ENCODE measurements at places on chromosomes 5 and 9. TPM values are rescaled to one million over a fixed set of nuclear protein-coding genes. Genes with fewer than 3 reads are reported as not detected.

- DNase-seq: no peak
These were observed 53.0 kb upstream of the SMARCA2 start for GRCh38 chr9:1962122-1962521.

DNA sequence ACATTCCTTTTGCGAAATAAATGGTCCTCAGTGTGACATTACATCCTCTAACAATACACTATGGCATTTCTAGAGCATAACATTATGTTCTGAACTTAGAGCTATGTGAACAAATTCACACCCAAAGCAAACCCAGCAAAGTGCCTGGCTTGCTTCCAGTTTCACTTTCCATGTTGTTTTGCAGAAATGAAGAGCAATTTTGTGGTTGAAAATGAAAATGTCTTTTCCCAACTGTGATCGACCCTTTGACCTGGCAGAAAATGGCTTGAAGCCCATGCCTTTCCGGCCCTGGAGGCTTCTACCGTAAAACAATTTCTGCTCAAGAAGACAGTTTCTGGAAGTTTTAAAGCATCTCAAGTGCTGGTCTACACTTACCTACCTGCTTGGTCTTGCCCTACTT lies 344.7 kb upstream of the RGMB start:
- DNase-seq: no peak

DNA sequence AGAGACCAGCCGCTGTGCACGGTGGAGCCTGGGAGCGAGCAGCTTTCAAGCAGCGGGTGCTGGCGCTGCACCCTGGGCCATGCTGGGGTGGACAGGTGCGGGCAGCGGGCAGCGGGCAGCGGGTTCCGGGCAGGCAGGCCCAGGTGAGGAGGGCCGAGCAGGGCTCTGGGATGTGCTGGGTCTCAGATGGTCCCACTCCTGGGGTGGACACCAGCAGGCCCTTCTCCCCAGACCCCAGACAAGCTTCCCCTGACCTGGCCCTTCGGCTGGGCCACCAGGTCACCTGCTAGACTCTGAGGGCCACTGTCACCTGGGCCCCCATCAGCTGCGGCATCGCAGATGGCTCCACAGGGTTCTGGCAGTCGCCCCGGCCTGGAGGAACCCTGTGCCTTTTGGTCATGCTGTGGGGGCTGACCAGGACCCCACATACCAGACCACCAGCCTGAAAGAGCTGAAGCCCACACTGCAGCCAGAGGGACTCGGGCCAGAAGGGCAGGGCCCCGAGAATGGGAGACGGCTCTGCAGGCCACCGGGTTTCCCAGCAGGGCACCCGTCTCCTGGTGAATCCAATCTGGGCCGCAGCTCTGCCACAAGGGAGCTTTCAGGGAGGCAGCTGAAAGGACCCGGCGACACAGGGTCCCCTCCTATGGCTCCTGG lies 2.0 kb downstream of the SLC6A19 start:
- DNase-seq: no peak

GRCh38 chr5:172946146-172946545 lies 13.1 kb upstream of the RPL26L1 start:
- no peak for DNase-seq

DNA sequence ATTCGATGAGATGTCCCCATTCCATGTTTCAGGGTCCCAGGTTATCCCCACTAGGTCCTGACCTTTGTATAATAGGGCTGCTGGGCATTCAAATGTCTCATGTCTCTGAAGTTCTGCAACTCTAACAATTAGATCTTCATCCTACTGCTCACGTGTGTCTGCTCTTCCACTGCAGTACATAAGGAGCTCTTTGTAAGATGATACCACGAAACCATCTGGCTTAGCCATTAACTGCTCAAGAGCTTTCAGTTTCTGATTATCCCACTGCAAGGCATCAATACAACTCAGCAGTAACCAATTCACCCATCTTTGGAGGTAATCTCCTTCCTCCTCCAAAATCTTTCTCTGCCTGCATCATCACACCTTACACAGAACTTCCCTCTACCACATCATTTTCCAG lies 49.9 kb upstream of the PPP2CA start:
- DNase-seq: no peak

GRCh38 chr5:17185773-17186172 lies 31.7 kb upstream of the BASP1 start:
- DNase-seq: peak; percentile 84

GRCh38 chr5:133290669-133291240 lies 238.9 kb downstream of the HSPA4 start:
- DNase-seq: no peak

GRCh38 chr5:93585041-93585766 lies 2.2 kb downstream of the NR2F1 start:
- no peak for DNase-seq

DNA sequence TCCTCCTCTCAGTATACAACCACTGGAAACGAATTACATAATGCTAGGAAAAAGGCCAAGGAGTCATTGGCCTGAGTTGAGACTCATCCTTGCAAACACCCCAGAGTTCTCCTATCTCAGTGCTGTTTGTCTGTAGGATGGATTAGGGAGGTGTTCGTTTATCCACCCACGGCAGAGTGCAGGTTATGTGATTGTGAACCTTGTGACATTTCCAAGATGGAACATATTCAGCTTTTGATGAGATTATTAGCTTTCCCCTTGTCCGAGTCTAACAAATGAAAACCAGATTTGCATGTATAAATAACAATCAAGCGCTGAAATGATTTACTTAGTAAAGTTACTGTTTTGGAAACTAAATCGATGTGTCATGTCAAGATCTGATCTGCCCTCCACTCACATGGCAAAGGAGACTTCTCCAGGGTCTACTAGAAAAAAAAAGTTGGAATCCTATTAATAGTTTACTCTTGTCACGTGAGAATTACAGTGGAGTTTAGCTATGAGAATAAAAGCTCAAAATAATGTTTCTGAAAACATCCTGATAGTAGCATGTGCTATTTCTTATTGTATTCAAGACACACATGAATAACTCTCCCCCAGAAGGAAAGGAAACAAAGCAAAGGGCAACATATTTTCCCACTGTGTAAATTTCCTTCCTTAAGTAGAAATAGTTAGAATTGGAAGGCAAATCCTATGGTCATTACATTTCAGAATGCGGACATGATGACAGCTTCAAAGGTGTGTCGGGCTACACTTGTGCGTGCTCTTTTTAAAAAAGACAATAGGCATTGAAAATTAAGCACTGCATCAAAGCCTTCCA lies 600.4 kb downstream of the EBF1 start:
- DNase-seq: no peak

DNA sequence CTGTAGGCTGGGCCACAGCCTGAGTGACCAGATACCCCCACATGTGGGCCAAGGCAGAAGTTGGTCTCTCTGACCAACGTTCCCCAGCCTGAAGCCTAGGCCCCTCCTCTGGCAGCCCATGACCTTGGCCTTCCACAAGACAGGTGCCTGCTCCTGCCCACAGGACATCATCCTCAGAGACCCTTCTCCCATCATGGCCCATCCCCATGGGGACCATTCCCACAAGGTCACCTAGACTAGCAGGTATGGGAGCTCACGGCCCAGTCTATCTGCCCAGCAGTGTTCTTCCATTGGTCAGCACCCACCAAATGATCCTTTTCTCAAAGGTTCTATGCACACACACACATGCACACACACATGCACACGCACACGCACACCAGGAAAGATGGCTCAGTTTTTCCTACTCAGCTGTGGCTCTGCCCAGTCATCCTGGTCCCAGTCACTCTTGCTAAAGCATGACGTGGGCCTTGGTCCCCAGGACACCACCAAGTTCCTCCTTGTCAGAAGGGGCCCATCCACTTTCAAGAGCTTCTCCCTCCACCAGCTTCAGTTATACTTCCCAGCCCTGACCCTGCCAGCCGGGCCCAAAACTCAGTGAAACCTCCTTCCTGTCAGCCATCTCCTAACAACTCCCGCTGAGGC lies 65.4 kb downstream of the PAX5 start:
- no peak for DNase-seq

DNA sequence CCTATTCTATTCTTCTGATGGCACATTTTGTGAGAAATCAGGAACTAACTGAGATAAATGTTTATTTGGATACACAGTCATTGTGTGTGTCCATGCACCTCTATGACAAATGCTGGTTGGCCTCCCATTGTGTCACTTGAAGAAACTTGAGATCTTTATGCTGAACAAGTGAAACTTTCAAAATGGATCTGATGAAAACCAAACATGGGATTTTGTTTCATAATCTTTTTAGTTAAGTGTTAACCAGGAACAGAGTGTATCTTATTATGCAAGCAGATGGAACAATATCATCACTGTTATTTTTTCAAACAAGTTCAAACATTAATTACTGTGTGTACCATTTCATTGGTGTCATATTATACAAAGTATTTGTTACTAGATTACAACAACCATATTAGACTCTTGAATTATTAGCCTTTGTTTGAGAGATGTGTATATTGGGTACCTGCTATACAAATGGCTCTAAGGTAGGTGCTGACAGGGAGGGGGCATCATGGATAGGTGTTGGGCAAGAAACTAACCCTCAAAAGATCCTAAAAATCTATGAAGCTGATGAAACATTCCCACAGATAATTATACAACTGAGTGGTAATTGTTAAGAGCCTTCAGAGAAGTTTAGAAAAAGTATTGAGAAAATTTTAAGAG lies 159.8 kb downstream of the PALM2AKAP2 start:
- no peak for DNase-seq

DNA sequence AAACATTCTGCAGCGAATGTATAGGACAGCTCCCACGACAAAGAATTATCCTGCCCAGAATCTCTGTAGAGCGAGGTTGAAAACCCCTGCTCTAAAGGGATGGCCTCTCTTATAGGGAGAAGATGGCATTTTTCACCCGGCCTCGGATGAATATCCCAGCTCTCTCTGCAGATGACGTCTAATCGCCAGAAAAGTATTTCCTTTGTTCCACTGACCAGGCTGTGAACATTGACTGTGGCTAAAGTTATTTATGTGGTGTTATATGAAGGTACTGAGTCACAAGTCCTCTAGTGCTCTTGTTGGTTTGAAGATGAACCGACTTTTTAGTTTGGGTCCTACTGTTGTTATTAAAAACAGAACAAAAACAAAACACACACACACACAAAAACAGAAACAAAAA lies 17.4 kb upstream of the RARS1 start:
- peak; percentile 52 for DNase-seq

- no peak for DNase-seq
These were observed 272.8 kb downstream of the FBXL17 start for GRCh38 chr5:108109059-108109458.

GRCh38 chr5:21644032-21644431 lies 1209.1 kb downstream of the CDH12 start:
- no peak for DNase-seq

DNA sequence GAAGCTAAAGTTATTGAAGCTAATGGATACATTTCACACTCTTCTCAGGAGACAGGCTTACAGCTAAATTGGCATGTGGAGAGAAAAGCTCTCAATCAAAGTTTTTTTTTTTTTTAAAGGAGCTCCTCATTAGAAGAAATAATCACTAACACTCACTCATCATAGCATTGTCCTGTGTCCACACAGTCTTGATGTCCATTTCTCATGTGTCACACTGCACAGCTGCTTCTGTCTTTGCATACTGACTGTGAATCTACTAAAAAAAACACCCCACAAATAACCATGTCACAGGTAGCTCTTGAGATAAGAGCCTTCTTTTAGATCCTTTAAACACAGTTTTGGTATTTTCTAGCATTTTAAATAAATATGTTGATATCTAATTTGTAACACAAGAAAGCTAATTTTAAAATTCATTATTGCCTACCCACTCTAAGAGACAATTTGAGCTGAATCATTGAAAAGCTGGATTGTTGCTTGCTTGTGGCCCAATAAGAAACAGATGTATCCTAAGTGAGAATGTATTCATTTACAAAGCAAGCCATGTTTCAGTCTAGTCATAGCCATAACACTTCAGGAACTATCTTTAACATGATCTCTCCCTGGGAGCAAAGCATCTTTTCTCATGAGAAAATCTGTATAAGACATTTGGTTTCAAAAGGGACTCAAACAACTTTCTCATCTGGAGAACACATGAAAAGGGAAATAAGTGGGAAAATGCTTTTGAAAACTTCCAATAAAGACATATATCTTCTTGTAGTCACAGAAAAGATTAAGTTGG lies 48.1 kb upstream of the PCSK1 start:
- DNase-seq: no peak

GRCh38 chr5:178341851-178342140 lies 109.2 kb upstream of the PHYKPL start:
- no peak for DNase-seq

Gene NELFB
- 38.7 TPM for polyA plus RNA-seq

Gene SH3GL2
- polyA plus RNA-seq: 0.05 TPM

Gene CYLC2
- not detected for polyA plus RNA-seq

Gene SIT1
- not detected for polyA plus RNA-seq

Gene CENPK
- 4.2 TPM for polyA plus RNA-seq

Gene ARSI
- 11.3 TPM for polyA plus RNA-seq

Gene OMD
- not detected for polyA plus RNA-seq

Gene HTR1A
- not detected for polyA plus RNA-seq

Gene ERAP2
- polyA plus RNA-seq: 2.7 TPM

Gene PCDH12
- polyA plus RNA-seq: not detected
